ENCODE measurements at places on chromosomes 12 and 14.

DNA sequence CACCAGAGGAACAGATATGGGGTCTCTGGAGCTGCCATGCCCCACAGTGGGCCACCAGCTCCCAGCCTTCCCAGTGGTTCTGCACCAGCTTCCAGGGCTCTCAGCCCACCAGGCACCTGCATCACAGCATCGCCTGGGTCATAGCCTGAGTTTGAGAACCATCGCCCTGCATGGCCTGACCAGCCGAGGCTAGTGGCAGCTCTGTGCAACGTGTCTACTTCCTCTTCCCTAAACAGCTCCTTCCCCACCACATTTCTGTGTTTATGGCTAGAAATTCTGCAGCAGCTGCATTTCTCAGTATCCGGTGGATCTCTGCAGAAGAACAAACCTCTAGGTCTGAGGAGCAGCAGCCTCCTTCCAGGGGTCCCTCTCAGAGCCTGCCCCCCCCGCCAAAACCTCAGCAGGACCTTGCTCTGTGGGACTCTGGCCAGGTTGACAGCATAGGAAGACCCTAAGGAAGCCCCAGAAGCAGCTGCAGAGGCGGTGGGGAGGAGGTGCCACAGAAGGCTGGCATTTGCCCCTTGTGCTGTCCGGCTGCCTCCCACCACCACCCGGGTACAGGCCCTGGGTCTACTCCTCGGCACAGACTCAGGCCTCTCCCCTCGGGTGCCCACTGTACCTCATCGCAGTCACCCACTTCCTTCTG, 47.7 kb downstream of the PSMA6 start:
- DNase-seq = no peak

DNA sequence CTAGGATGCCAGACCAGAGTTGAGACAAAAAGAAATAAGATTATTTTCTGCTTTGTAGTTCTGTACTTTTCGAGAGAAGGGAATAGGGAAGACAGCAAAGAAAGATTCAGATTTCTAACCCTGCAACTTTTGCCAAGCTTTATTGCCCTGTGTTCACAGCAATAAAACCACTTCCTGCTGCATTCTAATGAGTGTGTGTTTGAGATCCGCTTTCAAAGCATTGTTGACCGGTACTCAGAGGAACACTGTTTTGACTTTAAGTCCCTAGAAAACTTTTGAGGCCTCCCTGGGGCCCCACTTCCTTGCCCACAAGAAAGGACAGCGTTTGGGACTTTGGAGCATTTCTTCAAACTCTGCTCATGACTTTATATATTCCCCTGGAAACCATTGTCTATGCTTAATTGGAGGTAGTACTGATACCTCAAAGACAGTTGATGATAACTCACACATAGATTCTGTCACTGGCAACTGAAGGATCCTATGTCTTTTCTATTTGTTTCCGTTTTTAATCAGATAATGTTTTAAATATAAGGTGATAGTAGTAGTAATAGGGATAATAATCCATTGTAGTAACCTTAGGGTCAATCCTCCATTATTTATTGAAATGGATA, 1.3 kb downstream of the RNASE6 start:
- DNase-seq = no peak

DNA sequence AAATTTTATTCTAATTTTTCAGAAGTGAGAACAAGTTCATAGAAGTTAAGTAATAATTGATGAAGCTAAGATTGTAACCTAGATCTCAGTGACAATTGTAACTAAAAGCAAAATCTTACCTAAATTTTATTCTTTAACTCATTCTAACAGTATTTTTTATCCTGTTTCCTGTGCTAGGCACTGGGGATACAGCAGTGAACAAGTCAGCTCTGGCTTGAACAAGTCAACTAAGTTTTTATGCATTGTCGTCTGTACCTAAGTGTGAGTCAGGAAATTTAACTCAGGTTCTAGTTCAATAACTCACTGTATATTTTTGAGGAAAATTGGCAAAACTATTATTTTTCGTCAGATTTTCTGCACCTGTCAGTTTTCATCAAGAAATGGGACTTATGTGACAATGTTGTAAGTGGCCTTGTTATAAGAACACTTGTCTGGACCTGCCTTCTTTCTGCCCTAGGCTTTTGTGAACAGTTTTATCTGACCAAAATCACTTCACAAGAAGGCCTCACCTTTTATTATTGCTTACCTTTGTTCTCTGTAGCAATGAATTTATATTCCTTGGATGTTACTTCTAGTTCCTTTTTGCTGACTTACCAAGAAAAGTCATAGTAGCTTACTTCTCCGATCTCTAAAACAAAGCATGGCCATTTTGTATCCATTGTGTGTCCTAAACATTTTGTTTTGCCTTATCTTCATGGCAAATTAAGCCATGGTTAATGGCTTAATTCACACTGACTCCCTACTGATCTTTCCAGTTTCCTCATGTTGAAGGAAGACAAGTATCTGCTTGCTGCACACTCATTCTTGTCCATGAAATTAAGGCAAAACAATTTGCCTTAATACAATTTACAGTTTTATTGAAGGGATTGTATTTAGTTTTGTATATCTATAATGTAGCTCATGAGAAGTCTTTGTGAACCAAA, 2.7 kb downstream of the TMTC3 start:
- DNase-seq = no peak

DNA sequence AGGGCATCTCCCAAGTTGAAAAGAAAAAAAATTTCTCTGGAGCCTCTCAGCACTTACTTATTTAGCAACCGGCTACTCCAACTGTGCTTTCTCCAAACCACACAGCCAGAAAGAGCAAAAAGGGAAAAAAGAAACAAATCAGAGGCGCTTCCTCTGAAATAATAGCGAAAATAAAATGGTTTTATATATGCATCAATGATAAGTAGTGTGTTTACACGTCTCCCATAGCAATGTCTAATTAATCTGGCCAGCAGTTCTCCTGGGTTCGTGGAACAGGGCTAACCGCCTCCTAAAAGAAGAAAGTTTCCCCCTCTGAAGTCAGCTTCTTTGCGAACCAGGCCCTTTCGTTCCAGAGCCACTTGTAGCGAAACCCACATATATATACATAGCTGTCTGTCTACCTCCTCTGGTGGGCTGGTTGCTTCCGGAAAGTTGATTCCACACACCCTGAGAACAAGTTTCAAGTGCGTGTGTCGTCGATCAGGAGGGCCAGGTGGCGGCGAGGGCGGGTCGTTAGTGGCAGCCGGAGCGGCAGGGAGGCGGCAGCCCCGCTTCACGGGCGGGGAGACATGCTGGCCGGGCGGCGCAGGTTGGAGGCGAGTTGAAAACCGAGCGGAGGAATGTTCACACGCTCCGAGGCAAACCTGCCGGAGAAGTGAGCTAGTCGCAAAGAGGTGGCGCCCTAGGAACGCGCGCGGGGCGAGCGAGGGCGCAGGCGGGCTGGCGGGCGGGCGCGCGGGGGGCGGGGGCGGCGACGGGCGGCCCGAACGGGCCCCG, 2.7 kb downstream of the PTHLH start:
- DNase-seq = peak; percentile 64

DNA sequence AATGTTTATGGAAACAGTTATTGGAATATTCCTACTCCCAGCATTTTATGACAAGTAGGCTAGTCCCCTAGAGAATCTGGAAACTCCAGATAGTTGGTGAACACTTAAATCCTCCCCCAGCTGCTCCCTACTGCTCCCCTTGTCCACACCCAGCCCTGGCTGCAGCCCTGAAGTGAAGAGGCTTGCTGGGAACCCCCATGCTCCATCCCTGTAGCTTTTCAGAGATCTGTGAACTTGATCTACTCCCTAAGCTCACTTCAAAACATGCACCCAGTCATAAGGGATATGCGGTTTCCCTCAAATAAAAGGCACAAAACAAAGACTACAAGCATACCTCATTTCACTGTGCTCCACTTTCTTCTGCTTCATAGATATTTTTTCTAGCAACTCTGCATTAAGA, 33.2 kb downstream of the EGLN3 start:
- no peak for DNase-seq

All from HuH-7.5 (cell line).